CD4-positive, alpha-beta T cell treated with Interleukin-6 for 4 hours (primary cell): ENCODE measurements at places on chromosomes 6 and 20.

GRCh38 chr20:56558968-56559367, 25.9 kb downstream of the FAM209B start:
- no peak for DNase-seq

DNA sequence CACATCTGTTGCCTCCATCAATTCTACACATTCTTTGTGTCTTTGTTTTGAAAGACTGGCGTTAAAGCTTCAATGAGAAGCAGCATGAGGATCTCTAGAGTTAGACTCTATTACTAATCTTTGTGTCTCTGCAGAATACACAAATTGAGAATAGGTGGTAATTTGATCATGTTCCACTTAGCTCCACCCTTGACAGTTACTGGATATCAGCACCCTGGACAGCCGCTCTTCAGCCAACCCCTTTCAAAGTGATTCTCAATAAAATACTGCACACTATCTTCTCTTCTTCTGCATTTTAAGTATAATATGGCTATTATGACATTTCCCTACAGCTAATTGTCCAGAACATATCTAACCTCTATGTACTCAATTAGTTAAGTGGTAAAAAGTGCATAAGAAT, 54.3 kb upstream of the CNR1 start:
- DNase-seq = no peak

DNA sequence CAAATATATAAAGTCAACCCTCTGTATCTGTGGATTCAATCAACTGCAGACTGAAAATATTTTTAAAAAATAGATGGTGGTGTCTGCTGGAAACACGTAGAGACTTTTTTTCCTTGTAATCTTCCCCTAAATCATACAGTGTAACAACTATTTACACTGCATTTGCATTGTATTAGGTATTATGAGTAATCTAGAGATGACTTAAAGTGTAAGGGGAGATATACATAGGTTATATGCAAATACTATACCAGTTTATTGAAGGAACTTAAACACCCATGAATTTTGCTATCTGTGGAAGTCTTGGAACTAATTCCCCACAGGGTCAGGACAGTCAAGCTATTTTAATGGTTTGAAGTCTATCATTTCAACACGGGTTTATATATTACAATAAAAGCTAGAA, 10.2 kb downstream of the HDAC2 start:
- DNase-seq = no peak

DNA sequence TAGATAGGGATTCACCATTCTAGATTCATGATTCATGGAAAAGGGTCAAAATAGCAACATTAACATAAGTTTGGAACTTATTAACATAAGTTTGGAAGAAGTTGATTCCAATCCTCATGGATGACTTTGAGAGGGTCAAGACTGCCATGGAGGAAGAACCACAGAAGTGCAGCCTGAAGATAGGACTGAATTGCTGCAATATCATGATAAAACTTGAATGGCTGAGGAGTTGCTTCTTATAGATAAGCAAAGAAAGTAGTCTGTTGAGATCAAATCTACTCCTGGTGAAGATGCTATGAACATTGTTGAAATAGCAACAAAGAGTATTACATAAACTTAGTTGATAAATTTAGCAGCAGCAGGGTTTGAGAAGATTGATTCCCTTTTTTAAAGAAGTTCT, 62.2 kb downstream of the GMDS start:
- no peak for DNase-seq

GRCh38 chr6:498795-499231, 107.3 kb downstream of the IRF4 start:
- peak; percentile 41 for DNase-seq

- no peak for DNase-seq
These were observed 75.5 kb upstream of the SCP2D1 start for GRCh38 chr20:18738055-18738454.

- peak; percentile 33 for DNase-seq
These were observed 5.7 kb downstream of the TMEM151B start for GRCh38 chr6:44275749-44276648.

- no peak for DNase-seq
These were observed 66.1 kb upstream of the GLP1R start for GRCh38 chr6:38982470-38982869.

DNA sequence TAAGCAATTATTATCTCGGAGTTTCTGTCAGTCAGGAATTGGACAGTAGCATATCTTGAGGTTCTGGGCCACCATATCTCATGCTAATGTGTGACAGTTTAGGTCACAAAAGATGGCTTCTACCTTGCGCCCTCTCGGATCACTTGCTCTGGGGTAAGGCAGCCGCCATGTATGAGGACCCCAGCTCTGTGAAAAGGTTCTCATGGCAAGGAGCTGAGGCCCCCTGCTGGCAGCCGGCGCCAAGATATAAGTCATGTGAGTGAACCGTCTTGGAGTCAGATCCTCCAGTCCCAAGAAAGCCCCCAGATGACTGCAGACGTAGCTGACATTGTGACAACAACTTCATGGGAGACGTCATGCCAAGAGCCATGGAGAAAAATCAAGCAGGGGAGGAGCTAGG, 670.8 kb downstream of the KIF16B start:
- DNase-seq = no peak

- no peak for DNase-seq
These were observed 954 bp upstream of the BLCAP start for GRCh38 chr20:37528446-37529213.

GRCh38 chr6:154238831-154239230, 117.8 kb downstream of the IPCEF1 start:
- DNase-seq = no peak

- peak; percentile 61 for DNase-seq
These were observed 43.6 kb downstream of the MDGA1 start for GRCh38 chr6:37653933-37654565.

- DNase-seq = no peak
These were observed 115.0 kb downstream of the TAF4 start for GRCh38 chr20:61950641-61951071.

DNA sequence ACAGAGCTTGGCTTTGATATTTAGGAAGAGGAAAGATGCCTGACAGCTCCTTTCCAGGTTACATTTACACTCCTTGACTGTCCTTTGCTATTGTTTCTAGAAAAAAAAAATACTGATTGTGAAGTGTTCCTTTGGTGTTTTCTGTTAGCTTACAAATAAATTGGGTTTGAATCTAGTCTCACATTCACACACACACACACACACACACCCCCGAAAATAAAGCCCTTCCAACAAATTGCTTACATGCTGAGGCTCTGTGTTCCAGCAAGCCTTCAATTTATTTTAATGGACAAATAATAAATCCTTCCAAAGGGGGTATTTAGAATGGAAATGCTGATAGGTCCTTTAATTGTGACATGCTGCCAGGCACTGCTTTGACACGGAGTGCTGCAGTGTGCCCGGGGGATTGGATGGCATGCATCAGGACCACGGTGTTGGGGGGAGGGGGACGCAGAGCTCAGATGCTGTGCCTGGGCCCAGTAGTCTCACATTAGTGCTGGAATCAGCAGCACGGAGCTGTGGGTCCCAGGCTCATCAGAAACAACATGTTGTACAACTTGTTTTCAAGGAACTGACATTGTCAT, 199.9 kb downstream of the CD83 start:
- DNase-seq = no peak

- no peak for DNase-seq
These were observed 287.8 kb downstream of the PTPRT start for GRCh38 chr20:42901689-42902440.

DNA sequence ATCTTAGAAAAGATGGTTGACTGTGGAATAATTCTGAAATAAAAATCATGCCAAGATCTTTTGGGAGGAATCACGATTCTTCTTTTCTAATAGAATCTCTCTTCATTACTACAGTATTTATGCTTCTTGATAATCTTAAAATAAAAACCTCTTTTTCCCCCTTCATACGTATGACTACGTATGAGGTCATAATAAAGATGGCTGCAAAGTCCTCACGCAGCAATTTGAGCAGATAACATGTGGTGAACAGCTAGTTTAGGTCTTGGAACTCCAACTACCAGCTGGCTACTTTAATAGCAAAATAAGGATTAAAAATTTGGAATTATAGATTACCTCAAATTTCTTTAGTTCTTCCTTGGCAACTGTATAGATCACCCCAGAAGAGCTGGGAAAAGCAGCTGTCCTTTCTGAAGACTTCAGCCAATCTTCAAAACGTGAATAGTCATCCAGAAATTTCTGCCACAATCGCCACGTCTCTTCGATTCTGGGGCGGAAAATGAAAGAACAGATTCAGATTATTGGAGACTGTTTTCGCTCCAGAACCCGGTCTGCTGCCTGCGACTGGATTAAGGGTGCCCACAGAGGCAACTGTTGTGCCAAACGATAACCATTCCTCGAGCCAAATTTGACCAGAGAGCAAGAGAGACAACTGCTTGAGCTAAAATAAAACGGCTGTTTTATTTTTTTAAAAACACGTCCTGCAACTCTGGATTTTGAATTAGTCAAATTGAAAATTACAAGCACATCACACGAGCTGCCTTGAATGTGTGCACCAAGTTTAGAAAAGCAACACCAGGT, 347.3 kb downstream of the ESR1 start:
- DNase-seq = no peak

DNA sequence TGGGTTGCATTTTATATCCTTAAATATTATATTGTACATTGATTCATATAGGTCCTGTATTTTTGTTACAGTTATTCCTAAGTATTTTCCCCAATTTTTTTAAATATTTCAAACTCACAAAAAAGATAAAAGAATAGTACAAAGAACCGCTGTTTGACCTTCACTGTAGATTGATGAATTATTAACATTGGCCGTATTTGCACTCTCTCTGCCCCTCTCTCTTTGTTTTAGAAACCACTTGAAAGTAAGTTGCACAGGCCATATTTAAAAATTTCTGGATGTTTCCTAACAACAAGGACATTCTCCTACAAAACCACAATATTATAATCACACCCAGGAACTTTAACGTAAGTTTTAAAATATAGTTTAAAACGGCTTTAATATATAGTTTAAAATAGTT, 72.0 kb upstream of the DUSP22 start:
- no peak for DNase-seq

GRCh38 chr6:193773-194310, 98.4 kb upstream of the DUSP22 start:
- peak; percentile 43 for DNase-seq

- no peak for DNase-seq
These were observed 111.4 kb downstream of the CDH26 start for GRCh38 chr20:60069656-60070055.

DNA sequence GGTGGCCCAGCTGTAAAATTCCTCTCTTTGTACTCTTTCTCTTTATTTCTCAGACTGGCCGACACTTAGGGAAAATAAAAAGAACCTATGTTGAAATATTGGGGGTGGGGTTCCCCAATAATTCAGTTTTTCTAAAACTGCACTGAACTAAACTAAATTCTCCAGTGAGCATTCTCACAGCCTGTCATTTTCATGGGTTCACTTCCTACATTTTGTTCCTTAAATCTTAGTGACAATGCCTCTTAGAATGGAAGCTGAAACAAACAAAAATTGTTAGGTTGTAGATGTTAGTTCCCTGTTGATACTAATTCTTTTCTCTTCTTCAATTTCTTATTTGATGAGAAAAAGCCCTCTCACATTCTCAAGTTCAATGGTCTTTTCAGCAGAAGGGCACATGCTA, 35.8 kb upstream of the IFNGR1 start:
- no peak for DNase-seq
